ENCODE measurements at places on chromosomes 7 and 10. TPM values are rescaled to one million over a fixed set of nuclear protein-coding genes. Genes with fewer than 3 reads are reported as not detected.

CH25H gene
- 4.2 TPM for total RNA-seq

LRRC61 gene
- total RNA-seq = 28.1 TPM

FAM237B gene
- not detected for total RNA-seq

GRCh38 chr10:73871295-73872189 is 2.8 kb downstream of the CAMK2G start:
- H3K27me3 ChIP-seq = no peaks in the 10 kb centered on the region
- peaks cover 50% of the 10 kb centered on the region for H3K4me1 ChIP-seq
- DNase-seq = no peak
- H3K36me3 ChIP-seq = peaks cover 19% of the 10 kb centered on the region
- no peak overlapping the region for H3K4me3 ChIP-seq

- peak overlapping the region; percentile 55 for H3K4me3 ChIP-seq
- peaks cover 31% of the 10 kb centered on the region for H3K36me3 ChIP-seq
- DNase-seq = no peak
- H3K27me3 ChIP-seq = no peaks in the 10 kb centered on the region
- peaks cover 19% of the 10 kb centered on the region for H3K4me1 ChIP-seq
These were observed 1.2 kb downstream of the ING3 start for GRCh38 chr7:120951826-120952225.

OGDH gene
- 140 TPM for total RNA-seq

CCAR1 gene
- 103 TPM for total RNA-seq

GRCh38 chr7:12328888-12329770 is 74.5 kb downstream of the VWDE start:
- DNase-seq = no peak
- no peaks in the 10 kb centered on the region for H3K27me3 ChIP-seq

- no peak for DNase-seq
- no peaks in the 10 kb centered on the region for H3K4me1 ChIP-seq
- H3K36me3 ChIP-seq = no peaks in the 10 kb centered on the region
- H3K27me3 ChIP-seq = peaks cover 3% of the 10 kb centered on the region
These were observed 70.4 kb downstream of the TBXAS1 start for GRCh38 chr7:139899328-139899955.

- no peak overlapping the region for H3K4me3 ChIP-seq
- no peaks in the 10 kb centered on the region for H3K27me3 ChIP-seq
- DNase-seq = no peak
These were observed 191.4 kb downstream of the FAM107B start for GRCh38 chr10:14583252-14583651.

- no peak overlapping the region for H3K4me3 ChIP-seq
- H3K36me3 ChIP-seq = no peaks in the 10 kb centered on the region
- DNase-seq = no peak
These were observed 82.1 kb downstream of the PDGFA start for GRCh38 chr7:437329-438251.

GRCh38 chr7:42690794-42691639 is 220.9 kb downstream of the C7orf25 start:
- H3K36me3 ChIP-seq = no peaks in the 10 kb centered on the region
- peaks cover 22% of the 10 kb centered on the region for H3K4me1 ChIP-seq
- no peak overlapping the region for H3K4me3 ChIP-seq
- H3K27me3 ChIP-seq = no peaks in the 10 kb centered on the region
- no peak overlapping the region for H3K27ac ChIP-seq

DNA sequence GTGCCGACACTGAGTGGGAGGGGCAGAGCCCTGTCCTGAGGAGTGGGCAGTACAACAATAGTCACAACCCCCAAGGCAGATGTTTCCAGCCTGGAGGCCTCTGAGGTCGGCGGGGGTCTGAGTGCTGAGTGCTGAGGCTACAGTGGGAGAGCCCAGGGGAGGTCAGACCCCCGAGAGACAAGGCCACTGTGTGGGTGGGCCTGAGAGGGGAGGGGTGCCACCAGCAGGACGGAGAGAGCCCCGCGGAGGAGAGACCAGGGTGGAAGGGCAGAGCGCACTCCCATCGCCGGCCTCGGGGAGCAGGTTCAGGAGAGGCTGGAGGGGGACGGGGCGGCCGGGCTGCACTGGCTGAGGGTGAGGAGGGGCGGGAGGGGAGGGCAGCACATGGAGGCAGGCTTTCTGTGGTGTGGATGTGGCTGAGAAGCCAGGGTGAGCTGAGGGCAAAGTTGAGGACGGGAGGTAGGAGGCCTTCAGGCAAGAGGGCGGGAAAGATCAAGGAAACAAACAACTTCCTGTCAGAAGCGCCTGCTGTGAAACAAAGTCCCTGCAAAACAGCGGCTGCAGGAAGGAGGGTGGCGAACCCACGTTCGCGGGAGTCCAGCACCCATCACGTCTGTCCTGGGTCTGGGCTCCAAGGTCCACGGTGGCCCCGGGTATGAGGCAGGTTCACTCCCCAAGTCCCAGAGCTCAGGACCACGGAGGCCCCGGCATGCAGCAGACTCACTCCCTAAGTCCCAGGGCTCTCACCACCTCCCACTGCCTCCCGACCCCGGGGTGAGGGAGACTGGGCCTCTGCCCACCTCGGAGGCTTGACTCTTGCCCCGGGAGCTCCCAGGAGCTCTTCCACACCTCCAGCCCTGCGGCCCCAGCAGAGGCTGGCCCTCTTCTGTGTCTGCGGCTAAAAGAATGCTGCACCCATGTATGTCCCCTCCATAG is 76.8 kb upstream of the NKX6-2 start:
- H3K27me3 ChIP-seq = peaks cover 40% of the 10 kb centered on the region
- no peak overlapping the region for H3K4me3 ChIP-seq
- H3K36me3 ChIP-seq = no peaks in the 10 kb centered on the region
- DNase-seq = peak; percentile 76

DNA sequence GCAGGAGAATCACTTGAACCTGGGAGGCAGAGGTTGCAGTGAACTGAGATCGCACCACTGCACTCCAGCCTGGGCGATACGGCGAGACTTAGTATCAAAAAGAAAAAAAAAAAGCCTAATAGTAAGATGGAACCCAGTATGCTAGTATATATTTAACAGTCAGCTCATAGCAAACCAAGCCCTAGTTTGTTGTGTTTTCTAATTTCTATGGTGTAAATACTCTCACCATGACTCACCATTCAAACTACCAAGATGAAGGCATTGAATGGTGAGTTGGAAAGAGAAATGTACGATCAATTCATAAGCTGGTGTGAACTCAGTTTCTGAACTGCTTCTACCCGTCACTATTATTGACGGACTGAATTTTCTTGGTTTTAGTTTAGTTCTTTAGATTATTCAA is 173.7 kb upstream of the KAT6B start:
- H3K4me1 ChIP-seq = no peaks in the 10 kb centered on the region
- no peak overlapping the region for H3K4me3 ChIP-seq
- no peak for DNase-seq
- H3K36me3 ChIP-seq = no peaks in the 10 kb centered on the region
- H3K27me3 ChIP-seq = no peaks in the 10 kb centered on the region
- no peak overlapping the region for H3K27ac ChIP-seq

ARHGAP22 gene
- total RNA-seq = 7.2 TPM

GRCh38 chr7:155727616-155728015 is 83.2 kb downstream of the RBM33 start:
- no peak overlapping the region for H3K4me3 ChIP-seq
- H3K27me3 ChIP-seq = no peaks in the 10 kb centered on the region
- H3K27ac ChIP-seq = no peak overlapping the region
- peaks cover 49% of the 10 kb centered on the region for H3K36me3 ChIP-seq
- no peak for DNase-seq
- peaks cover 5% of the 10 kb centered on the region for H3K4me1 ChIP-seq

PITX3 gene
- not detected for total RNA-seq

- H3K27me3 ChIP-seq = no peaks in the 10 kb centered on the region
- peaks cover 93% of the 10 kb centered on the region for H3K36me3 ChIP-seq
- no peak overlapping the region for H3K27ac ChIP-seq
- DNase-seq = no peak
- no peak overlapping the region for H3K4me3 ChIP-seq
These were observed 36.2 kb upstream of the NCAPG2 start for GRCh38 chr7:158740657-158741293.

GRCh38 chr7:71746006-71746405 is 614.1 kb downstream of the GALNT17 start:
- DNase-seq = no peak
- H3K4me1 ChIP-seq = no peaks in the 10 kb centered on the region
- H3K27ac ChIP-seq = no peak overlapping the region
- H3K27me3 ChIP-seq = peaks cover 5% of the 10 kb centered on the region
- H3K4me3 ChIP-seq = no peak overlapping the region
- no peaks in the 10 kb centered on the region for H3K36me3 ChIP-seq

GRCh38 chr10:71245420-71246325 is 33.3 kb downstream of the UNC5B start:
- DNase-seq = no peak
- no peak overlapping the region for H3K4me3 ChIP-seq
- H3K27me3 ChIP-seq = peaks cover 6% of the 10 kb centered on the region
- H3K27ac ChIP-seq = peak overlapping the region; percentile 13
- peaks cover 83% of the 10 kb centered on the region for H3K4me1 ChIP-seq
- no peaks in the 10 kb centered on the region for H3K36me3 ChIP-seq

GRCh38 chr7:129110258-129110981 is 34.1 kb upstream of the TSPAN33 start:
- no peak for DNase-seq
- no peaks in the 10 kb centered on the region for H3K27me3 ChIP-seq
- H3K4me3 ChIP-seq = no peak overlapping the region
- H3K27ac ChIP-seq = peak overlapping the region; percentile 54

PTN gene
- total RNA-seq = 1.4 TPM

GRCh38 chr10:73894245-73894971 is 16.5 kb upstream of the PLAU start:
- no peak overlapping the region for H3K4me3 ChIP-seq
- H3K36me3 ChIP-seq = no peaks in the 10 kb centered on the region
- no peaks in the 10 kb centered on the region for H3K27me3 ChIP-seq
- DNase-seq = no peak

DNA sequence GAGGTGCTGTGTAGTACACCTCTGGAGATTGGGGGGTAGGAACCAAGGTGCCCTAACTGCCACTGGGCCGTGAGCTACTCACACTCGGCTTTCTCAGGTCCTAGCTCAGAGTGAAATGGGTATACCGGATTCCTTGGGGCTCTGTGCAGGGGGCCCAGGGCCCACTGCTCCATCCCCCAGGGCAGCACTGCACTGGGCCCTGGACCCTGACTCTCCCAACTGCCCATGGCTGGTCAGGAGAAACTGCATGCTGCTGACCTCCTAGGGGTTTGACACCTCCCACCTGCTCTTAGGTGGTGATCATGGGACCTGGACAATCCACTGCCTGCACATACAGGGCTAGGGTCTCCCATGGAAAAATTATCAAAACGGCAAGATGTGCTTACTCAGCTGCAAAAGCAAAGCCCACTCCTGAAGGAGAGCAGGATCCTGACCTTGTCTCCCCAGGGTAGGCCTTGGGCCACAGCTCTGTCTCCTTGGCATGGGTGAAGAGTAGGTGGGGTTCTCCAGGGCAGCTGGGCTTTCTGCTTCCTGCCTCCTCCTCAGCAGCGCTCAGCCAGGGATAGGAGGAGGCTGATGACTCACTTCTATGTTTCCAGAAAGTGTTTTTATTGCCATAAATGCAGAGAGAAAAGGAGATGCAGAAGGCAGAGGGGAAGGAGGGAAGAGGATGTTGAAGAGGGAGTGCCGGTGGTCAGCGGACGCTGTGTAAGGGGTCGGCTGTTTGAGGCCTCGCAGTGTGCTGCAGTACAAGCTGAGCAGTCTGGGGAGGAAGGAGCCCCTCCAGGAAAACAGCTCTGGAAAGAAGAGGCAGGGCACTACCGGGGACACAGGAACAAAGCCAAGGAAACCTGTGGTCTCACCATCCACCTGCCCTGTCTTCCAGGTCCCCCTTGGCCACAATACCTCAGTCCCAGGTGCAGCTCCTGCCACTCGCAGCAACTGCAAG is 107.8 kb downstream of the ARHGAP22 start:
- no peak overlapping the region for H3K27ac ChIP-seq
- H3K27me3 ChIP-seq = no peaks in the 10 kb centered on the region
- H3K4me3 ChIP-seq = no peak overlapping the region
- no peaks in the 10 kb centered on the region for H3K36me3 ChIP-seq
- peaks cover 15% of the 10 kb centered on the region for H3K4me1 ChIP-seq

OR13A1 gene
- not detected for total RNA-seq

BICC1 gene
- 3.4 TPM for total RNA-seq

- no peaks in the 10 kb centered on the region for H3K36me3 ChIP-seq
- no peaks in the 10 kb centered on the region for H3K27me3 ChIP-seq
- H3K4me1 ChIP-seq = peaks cover 26% of the 10 kb centered on the region
- H3K4me3 ChIP-seq = no peak overlapping the region
- DNase-seq = no peak
These were observed 343.3 kb downstream of the FRMD4A start for GRCh38 chr10:13987446-13987845.

SPDYE8 gene
- total RNA-seq = not detected

GRCh38 chr7:2317556-2318293 is 3.5 kb upstream of the SNX8 start:
- H3K36me3 ChIP-seq = no peaks in the 10 kb centered on the region
- H3K4me1 ChIP-seq = peaks cover 19% of the 10 kb centered on the region
- H3K27me3 ChIP-seq = no peaks in the 10 kb centered on the region
- no peak overlapping the region for H3K27ac ChIP-seq
- no peak for DNase-seq

LIPJ gene
- 0.30 TPM for total RNA-seq

ZMYND11 gene
- 46.5 TPM for total RNA-seq

SPDYE1 gene
- not detected for total RNA-seq

WNT16 gene
- total RNA-seq = 11.6 TPM

- DNase-seq = no peak
- H3K27me3 ChIP-seq = no peaks in the 10 kb centered on the region
- peaks cover 44% of the 10 kb centered on the region for H3K4me1 ChIP-seq
These were observed 42.5 kb downstream of the ABLIM1 start for GRCh38 chr10:114615600-114616007.

DNA sequence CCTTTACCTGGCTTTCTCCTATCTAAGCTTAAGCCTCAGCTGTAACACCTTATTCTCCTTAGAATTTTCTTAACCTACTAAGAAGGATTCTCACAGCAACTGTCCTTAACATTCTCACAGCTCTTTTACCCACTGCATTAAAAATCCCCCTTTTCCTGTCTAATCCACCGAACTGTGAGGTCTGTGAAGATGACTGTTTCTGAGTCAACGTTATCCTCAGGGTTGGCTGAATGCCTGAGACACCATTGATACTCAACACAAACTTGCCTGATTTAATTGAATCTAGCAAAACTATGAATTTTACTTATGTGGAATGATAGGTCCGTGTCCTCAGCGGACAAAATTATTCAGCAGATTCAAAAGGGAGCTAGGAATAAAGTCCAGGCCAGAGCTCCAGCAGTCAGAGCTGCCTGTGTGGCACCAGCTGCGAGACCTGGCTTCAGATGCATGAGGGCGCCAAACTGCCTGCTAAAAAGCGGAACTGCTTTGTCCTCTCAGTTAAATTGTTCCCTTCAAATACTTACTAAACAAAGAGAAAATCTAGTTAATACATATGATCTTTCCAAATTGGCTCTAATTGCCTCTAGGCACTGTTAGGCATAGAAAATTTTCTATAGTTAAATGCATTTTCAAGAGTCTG is 33.4 kb upstream of the VWDE start:
- no peaks in the 10 kb centered on the region for H3K27me3 ChIP-seq
- H3K36me3 ChIP-seq = no peaks in the 10 kb centered on the region
- H3K4me3 ChIP-seq = no peak overlapping the region
- H3K27ac ChIP-seq = no peak overlapping the region
- no peaks in the 10 kb centered on the region for H3K4me1 ChIP-seq
- no peak for DNase-seq

AOAH gene
- total RNA-seq = 1.7 TPM
